ENCODE measurements at places on chromosomes 12 and 14.

- DNase-seq: no peak
Observed at GRCh38 chr12:116859079-116859478, 22.2 kb downstream of the HRK start.

- DNase-seq: no peak
Observed at GRCh38 chr12:57258977-57259970, 8.3 kb upstream of the STAC3 start.

DNA sequence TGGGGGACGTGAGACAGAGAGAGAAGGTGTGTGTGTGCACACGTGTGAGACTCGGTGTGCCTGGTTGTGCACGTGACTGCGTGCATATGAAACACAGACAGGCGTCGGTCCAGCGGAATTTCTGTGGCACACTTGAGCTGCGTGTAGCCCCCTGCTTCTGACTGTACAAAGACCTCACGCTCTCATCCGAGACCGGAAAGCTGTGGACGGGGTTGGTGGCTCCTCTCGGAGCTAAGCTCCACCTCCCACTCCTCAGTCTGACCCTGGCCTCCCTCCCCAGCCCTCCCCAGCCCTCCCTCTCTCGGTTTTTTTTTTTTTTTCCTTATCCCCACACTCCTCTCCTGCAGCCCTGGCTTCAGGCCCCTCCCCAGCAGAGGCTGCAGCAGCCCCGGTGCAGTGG lies 8.3 kb upstream of the C14orf180 start:
- DNase-seq: no peak

- DNase-seq: no peak
Observed at GRCh38 chr12:85747941-85748495, 88.2 kb downstream of the RASSF9 start.

- no peak for DNase-seq
Observed at GRCh38 chr12:120649442-120650232, 9.2 kb downstream of the CABP1 start.

GRCh38 chr14:20848316-20848954 lies 42.8 kb upstream of the RNASE3 start:
- DNase-seq: no peak

DNA sequence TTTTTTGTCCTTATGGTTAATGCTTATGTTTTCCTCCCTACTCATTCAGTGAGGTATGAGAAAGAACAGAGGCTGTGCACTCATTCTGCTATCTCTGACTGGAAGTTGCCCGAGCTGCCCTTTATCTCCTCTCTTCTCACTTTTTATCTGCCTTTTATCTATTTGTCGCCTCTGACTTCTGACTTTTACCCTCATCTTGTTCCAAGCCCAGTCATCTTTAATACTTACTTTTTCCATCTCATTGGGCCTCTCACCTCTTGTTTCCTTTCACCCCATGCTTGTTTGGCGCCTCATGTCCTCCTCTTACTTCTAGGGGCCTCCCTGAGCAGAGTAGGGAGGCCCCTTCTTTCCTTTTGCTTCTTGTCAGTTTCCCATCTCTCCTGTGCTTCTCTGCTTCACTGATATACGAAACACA lies 50.7 kb downstream of the DIP2B start:
- no peak for DNase-seq

GRCh38 chr12:53626702-53627169 lies 554 bp upstream of the ATF7 start:
- DNase-seq: no peak

GRCh38 chr14:54669721-54670561 lies 103.0 kb downstream of the SAMD4A start:
- DNase-seq: no peak

GRCh38 chr14:106790189-106791036 lies 1264.0 kb downstream of the TMEM121 start:
- peak; percentile 54 for DNase-seq

DNA sequence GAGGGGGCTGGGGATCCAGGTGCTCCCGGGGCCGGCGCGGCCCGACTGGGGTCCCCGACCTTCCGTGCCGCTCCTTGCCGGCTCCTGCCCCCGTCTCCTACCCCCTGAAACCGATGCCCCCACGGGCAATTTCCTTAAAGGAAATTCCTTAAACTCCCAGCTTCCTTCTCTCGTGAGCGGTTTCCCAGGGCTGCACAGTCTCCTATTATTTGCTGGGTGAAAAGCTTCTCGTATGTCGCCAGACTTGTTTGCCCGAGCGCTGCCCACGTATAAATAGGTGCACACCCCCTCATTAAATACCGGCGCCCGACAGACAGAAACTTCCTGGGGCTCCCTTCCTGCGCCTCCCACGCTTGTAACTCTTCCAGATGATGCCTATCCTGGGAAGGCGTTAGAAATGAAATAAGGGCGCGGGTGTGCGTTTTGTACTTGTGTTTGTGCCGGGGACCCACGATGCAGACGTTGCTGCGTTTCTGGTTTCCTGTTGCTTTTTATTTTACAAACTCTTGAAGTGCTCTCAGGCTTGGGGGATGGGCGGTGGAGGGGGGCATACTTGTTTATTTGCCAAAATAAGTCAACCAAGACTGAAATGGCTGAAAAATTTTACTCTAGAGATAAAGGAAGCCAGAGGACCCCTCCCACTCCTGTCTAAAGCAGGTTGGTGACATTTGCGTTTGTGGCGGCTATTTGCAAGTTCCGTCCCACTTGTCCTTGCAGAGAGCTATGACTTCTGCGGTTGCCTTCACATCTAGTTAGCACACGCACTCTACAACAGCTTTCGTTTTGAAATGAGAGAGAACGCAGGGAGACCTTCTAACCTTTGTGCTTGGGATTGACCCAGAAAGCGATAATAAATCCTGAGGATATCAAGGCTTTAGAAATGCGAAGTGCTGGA lies 1.0 kb downstream of the HIP1R start:
- no peak for DNase-seq

DNA sequence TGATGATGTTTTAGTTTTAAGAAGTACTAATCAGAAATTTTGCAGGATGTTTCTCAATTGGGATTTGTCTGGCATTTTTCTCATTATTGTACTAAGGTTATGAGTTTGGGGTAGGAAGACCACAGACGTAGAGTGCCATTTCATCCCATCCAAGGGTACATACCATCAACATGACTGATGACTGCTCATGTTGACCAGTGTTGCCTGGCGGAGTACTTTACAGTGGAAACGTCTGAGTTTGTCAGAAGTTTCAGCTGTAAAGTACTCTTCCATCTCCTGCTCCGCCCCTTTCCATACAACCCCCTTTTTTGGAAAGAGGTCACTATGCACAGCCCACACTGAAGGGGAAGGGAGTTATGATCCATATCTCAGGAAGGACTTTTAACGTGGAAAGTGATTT lies 74.2 kb downstream of the RCOR1 start:
- no peak for DNase-seq

DNA sequence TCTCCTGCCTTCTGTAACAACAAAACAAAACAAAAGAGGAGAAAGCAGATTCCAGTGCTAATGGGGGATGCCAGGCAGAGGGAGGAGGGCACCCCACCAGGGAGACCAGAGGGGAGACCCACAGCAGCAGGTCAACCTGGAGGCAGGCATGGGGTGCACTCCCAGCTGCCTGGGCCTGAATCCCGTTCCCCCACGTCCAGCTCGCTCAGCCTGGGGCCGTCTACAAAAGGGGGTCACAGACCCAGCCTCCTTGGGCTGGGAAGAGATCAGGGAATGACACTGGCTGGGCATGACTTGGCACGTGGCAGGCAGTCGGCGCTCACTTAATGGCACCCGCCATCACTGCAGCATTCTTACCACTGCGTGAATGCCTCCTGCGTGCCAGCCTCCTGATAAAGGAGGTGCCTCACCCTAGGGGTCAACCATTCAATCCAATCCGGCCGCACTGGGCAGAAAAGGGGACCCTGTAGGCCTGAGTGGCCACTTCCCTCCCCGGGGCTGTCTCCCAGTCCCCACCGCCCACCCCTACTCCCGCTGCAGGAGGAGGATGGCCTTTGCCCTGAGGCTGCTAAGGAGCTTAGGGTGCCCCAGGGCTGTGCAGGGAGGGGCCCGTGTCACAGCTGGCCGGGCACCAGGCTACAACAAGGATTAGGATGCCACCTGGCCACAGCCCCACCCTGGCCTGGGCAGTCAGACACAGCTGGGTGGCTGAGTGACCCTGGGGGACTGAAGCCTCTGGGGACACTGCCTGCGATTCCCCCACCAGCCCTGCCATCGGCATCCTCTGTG lies 87.5 kb downstream of the NCOR2 start:
- no peak for DNase-seq

DNA sequence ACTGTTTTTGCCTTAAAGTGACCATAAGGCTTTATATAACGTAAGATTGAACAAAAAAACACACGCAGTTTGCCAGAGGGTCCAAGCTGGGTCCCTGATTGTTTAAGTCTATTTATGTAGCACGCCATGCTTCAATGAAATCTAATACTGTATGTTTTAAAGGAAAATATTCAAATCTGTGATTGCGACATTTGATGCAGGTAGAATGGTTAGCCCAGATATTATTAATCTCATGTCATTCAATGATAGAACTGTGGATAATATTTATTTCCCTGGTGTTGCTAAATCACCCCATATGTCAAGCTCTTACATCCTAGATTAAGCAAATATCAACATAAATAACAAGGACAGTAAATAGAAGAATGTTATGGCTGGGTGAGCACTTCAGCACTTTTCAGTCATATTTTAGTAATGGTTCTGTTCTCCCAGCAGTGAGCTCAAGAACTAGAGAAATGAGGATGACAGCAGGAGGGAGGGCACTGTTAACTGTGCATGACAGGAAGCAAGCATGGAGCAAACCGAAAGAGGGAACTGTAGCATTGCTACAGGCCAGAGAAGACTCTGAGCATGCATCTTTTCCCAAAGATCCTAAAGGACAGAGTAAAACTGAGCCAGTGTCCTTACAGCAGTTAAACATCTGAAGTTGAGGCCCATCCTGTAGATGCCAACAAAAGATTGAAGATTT lies 465.7 kb upstream of the MGAT4C start:
- DNase-seq: no peak

- DNase-seq: no peak
Observed at GRCh38 chr12:6088921-6089747, 35.3 kb downstream of the VWF start.

DNA sequence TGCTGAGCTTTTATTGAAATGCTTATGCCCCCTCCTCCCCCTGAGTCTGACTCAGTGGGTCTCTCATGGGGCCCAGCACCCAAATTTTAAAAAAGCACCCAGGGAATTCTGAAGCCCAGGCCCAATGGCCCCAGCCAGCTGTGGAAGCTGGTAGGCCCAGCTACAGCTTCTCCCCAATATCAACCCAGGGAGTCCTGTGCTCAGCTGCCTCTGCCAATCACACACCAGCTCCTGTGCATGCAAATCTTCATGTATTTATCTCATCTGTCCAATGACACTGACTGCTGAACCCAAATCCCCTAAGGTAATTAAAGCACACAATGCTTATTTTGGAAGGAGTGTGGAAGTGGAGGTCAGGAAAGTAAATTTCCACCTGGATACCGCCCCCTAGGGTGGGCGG lies 76.3 kb downstream of the CCDC88C start:
- no peak for DNase-seq

DNA sequence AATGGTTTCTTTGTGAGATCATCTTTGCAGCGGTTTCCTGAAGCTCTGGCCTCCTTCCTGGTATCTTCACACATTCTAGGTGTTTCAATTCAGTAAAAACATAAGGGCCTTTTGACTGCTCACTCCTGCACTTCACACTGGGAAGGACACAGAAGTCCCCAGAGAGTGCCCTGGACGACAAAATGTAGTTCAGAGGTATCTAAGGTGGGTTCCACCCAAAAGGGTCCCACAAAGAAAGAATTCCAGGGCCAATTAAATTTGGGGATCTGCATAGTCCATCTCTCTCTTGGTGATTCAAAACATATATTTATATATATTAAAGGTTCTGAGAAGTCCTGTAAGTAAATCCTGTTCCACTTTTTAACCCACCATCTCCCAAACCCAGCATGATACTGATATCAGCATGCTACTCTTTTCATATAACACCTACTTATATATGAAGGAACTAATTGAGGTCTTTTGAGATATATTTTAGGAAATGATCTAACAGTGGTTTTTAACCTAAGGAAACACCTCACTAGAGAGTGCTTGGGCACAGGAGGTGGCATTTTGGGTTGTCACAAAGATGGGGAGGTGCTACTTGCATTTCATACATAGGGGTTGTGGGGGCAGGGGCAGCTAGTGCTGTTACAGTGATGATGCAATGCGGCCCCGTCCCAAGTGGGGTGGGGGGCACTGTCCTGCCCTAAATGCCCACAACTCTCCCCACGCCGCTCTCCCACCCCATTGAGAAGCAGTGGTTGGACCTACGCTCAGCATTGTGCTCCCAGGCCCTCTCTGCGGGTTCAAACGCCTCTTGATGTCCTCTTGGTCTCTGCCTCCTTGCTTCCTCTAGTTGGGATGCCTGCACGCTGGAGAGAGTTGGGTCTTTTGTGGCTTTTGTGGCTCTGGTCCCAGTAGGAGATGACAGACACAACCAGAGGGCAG lies 109.4 kb downstream of the ARF6 start:
- peak; percentile 29 for DNase-seq

DNA sequence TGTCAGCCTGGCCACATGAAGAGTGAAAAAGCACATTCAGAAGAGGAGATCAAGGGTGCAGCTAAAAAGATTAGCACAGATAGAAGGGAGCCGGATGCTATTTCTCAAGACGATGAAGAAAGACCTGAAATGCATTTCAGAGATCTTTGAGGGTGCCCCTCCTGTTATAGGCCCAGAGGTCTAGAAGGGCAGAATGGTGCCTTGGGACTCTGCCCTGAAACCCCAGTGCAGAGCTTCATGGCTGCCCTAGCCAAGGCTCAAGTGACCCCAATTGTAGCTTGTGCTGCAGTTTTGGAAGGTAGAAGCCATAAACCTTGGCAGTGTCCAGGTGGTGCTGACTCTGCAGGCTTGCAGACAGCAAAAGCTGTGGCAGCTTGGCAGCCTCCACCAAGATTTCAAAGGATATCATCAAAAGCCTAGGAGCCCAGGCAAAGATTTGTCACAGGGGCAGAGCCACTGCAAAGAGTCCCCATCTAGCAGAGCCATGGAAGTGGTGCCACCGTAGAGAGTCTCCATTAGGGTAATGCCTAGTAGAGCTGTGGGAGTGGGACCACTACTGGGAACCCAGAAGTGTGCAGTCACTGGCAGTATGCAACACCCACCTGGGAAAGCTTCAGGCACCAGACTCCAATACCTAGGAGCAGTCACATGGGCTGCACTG lies 6.4 kb downstream of the LACRT start:
- no peak for DNase-seq

GRCh38 chr12:42119085-42119633 lies 25.5 kb downstream of the GXYLT1 start:
- DNase-seq: no peak

- DNase-seq: peak; percentile 46
Observed at GRCh38 chr12:96445691-96446583, 43.4 kb upstream of the CFAP54 start.

GRCh38 chr12:94182986-94183707 lies 34.8 kb downstream of the PLXNC1 start:
- no peak for DNase-seq

- DNase-seq: no peak
Observed at GRCh38 chr12:72677139-72677538, 405.0 kb downstream of the TRHDE start.

- DNase-seq: no peak
Observed at GRCh38 chr12:126347421-126347820, 1282.2 kb downstream of the AACS start.

- DNase-seq: no peak
Observed at GRCh38 chr14:48536318-48536717, 860.9 kb upstream of the MDGA2 start.

Data from stimulated activated CD4-positive, alpha-beta T cell treated with anti-CD3 and anti-CD28 coated beads, Interleukin-2, amount 100 ng/mL, for 4 hours (primary cell).